ENCODE measurements at places on chromosomes 11 and 22.

- no peak for DNase-seq
These were observed 70.3 kb downstream of the BMAL1 start for GRCh38 chr11:13347901-13348300.

GRCh38 chr22:46833228-46833627 lies 70.8 kb downstream of the TBC1D22A start:
- no peak for DNase-seq

DNA sequence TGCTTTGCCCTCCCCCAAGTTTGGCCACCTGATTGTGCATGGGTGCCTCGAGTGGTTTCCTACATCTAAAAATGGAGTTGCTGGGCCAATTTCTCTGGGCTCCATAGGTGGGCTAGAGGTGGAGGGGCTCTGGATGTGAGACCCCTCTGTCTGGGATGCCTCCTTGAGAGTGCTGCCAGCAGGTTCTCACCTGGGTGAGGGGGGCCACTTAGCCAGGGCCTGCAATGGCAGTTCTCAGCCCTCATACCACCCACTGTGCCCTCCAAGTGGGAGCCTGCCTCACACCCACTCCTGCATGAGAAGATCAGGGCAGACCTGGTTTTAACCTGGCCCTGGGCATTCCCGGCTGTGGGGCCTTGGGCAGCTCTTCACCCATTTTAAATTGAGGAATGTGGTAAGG lies 83.9 kb downstream of the CABIN1 start:
- DNase-seq, result no peak

DNA sequence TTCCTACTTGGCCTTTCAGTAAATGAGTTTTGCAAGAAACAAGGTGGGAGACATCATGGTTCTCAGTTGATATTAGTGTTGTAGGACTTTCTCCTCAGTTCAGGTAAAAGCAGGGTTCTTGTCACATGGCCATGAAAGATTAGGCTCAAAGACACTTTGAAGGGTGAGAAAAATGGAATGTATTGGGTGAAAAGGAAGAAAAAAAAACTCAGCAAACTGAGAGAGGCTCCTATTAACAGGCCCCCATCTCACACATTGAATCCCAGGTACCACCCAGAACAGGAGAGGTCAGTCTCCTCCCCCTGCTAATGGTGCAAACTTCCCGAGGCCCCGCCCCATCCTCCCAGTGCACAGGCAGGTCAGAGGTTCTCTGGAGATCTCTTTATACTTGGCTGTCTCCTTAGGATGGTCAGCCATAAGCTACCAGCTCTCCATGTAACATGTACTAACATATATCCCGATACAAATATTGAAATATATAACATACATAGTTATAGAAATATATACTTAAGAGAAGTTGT lies 62.2 kb downstream of the MICAL2 start:
- DNase-seq, result no peak

DNA sequence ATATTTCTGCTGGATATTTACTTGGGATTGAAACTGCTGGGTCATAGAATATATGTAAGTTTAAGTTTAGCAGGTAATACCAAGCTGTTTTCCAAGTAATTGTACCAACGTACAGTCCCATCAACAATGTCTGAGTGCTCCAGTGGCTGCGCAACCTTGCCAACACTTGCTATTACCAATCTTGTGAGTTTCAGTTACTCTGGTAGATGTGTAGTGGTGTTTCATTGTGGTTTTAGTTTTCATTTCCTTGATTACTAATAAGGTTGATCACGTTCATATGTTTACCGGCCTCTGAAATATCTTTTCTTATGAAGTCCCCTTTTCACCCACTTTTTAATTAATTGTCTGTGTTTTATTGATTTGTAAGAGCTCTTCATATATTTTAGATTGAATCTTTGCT lies 370.6 kb upstream of the CADM1 start:
- DNase-seq, result no peak

All from stimulated activated CD4-positive, alpha-beta T cell treated with anti-CD3 and anti-CD28 coated beads, Interleukin-1b, Interleukin-23, amount 100 ng/mL, for 1 hour (primary cell).